ENCODE measurements at places on chromosomes 6 and 20.

DNA sequence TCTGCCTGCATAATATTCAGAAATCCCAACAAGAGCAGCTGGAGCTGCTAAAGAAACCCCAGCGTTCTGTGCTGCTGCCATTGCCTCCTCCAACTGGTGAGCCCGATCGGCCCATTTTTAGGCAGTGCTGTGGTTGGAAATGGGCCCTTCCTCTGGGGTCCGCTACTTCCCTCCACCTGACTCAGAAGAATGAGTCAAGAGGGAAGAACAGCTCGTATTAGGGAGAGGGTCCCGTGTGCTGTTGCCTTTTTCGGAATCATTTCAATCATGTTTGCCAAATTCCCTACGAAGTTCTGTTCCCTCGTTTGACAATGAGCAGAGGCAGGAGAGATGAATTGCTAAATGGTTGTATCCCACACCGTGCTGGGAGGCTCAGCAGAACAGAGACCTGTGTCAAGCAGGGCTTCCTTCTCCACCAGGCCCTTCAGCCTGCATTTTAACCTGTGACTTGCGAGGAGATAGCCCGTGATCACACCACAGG lies 38.4 kb downstream of the THBS2 start:
- DNase-seq: no peak

GRCh38 chr6:119355157-119355556 lies 5.6 kb upstream of the MAN1A1 start:
- no peak for DNase-seq

GRCh38 chr6:6891949-6892461 lies 215.8 kb upstream of the RREB1 start:
- DNase-seq: no peak

DNA sequence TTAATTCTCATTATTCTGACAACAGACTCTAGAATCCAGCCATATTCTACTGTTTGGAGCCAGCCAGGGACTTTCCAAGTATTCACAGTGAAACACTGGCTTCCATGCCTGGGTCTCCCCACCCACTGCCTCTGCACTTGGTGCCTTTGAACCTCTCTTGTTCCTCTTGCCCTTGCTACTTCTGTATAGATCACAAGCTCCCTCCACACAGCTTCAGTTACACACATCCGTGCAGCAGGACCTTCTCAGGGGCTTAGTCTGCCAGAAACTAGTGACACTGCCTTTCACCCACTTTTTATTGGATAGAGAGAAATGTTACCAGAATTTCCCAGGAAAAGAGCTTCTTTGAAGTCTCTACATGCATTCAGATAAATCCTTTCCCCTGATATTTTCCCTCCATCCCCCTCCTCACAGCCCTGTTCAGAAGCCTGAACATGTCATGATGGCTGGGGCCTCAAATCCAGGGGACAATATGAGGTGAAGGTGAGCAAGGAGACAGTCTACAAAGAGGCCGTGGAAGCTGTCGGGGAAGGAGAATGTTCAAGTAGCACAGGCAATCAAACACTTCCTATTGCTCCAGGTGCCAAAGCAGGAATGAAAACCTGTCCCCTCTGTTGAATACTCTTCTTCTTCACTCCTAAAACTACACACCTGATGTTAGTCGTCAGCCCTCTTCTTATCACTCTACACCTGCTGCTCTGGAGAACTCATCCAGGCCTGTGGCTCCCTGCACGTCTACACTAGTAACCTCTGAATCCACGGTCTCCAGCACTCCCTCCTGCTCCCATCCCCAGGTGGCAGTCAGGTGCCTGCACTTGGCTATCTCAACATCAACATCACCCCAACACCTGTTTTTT lies 20.2 kb upstream of the HLA-DOA start:
- DNase-seq: no peak

GRCh38 chr6:37731888-37732287 lies 34.2 kb upstream of the MDGA1 start:
- DNase-seq: no peak

GRCh38 chr6:87484491-87484890 lies 11.7 kb downstream of the SLC35A1 start:
- DNase-seq: no peak

- no peak for DNase-seq
Measured at GRCh38 chr6:29567991-29568390, 8.5 kb upstream of the UBD start.

- no peak for DNase-seq
Measured at GRCh38 chr20:39097889-39098288, 135.7 kb downstream of the DHX35 start.

DNA sequence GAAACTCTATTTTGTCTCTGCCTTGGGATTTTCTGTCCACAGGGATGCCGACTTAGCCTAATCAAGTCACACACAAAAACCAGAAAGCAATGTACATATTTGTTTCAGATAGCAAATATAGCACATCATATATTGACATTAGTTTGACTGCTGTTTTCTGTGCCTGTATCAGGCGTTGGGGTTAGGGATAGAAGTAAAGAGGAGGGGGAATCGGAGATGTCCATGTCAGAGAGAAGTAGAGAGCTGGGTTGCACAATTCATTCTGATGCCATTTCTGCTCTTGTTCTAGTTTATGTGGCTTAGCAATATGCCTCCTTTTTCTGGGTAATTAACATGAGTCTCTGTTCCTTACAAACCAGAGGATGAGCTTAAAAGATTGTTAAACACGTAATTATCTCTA lies 14.7 kb upstream of the IPCEF1 start:
- no peak for DNase-seq

- no peak for DNase-seq
Measured at GRCh38 chr6:37809197-37809543, 10.4 kb upstream of the ZFAND3 start.

DNA sequence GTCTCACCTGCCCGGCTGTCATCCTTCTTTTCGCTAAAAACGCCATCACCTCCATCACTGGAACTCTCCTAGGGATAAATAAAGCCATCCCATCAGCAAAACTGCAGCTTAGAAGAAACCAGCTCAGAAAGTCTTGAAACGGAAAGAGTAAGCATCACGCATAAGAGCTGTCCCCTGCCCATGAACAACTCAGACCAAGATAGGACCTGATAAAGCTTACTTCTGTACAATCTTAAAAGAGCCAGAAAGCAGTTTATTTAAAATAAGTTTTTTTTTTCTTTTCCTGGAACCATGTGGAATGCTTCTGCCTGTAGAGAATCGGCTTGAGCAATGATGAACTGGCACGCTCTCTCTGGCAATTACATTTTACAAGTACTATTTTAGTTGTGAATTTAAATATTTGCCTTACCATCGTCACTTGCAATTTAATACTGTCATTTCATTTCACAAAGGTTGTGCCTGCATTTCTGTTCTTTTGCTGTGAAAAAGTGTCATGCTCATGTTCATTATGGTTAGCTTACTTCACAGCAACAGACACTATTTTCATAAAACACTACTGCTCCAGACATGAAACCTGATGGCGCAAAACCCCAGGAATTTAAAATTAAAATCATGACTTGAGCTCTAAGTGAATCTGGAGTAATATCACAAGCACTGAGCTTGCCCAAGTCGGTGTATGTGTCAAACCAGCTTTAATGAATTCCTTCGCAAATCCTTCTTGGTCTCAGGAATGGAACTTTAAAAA lies 59.6 kb upstream of the EMILIN3 start:
- DNase-seq: no peak

DNA sequence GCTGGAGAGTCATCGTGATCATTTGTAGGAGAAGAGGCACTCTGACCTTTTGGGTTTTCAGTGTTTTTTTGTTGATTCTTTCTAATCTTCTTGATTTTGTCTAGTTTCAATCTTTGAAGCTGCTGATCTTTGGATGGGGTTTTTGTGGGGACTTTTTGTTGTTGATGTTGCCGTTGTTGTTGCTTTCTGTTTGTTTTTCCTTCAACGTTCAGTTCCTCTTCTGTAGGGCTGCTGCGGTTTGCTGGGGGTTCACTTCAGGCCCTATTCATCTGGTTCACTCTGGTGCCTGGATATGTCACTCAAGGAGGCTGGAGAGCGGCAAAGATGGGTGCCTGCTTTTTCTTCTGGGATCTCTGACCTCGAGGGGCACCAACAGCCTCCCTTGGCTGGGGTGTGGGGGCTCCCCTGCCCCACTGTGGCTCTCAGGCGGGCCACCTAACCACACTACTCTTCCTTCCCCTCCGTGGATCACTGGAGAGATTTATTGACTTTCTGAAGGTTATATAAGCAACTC lies 21.5 kb upstream of the TMEM244 start:
- no peak for DNase-seq

GRCh38 chr6:77430504-77430903 lies 32.8 kb downstream of the HTR1B start:
- no peak for DNase-seq

GRCh38 chr6:27672113-27672799 lies 199.4 kb upstream of the ZNF184 start:
- no peak for DNase-seq

GRCh38 chr6:137193256-137194070 lies 20.0 kb upstream of the IL22RA2 start:
- DNase-seq: no peak

DNA sequence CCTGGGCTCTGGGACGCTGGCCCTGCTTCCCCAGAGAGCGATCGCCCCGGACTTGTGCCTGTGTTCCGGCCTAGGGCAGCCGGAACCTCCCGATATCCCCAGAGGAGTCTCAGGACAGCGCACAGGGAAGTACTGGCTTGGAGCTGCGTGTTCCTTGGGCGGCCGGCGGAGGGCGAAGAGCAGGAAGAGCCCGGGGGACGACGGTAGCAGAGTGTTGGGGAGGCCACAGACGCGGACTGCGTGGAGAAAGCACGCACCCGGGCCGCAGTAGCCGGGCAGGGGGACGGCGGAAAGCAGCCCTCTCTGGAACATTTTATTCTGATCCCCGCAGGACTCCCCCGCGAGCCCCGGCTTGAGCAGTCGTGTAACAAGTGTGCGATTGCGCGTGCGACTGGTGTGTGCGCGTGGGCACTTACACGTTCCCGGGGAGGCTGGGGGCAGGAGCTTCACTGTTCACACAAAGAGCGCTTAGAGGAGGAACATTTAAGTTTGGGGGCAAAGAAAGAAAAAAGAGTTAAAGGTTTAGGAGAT lies 36.1 kb downstream of the NCR2 start:
- no peak for DNase-seq

DNA sequence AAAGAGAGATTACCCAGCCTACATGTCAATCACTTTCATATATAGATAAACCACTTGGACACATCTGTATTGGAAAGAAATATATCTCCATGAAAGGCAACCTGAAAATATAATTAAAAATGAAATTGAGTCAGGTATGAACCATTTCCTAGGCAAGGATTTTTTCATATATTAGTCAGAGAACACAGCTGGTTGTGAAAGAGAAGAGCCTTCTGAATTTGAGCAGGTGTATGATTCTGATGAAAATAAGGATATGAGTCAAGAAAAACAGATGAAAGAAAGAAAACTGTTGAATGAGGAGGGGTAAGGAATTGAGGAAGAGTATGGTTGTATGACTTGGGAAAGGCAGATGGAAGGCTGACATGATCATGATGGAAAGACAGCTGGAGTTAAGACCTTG lies 441.1 kb downstream of the HAO1 start:
- DNase-seq: no peak

DNA sequence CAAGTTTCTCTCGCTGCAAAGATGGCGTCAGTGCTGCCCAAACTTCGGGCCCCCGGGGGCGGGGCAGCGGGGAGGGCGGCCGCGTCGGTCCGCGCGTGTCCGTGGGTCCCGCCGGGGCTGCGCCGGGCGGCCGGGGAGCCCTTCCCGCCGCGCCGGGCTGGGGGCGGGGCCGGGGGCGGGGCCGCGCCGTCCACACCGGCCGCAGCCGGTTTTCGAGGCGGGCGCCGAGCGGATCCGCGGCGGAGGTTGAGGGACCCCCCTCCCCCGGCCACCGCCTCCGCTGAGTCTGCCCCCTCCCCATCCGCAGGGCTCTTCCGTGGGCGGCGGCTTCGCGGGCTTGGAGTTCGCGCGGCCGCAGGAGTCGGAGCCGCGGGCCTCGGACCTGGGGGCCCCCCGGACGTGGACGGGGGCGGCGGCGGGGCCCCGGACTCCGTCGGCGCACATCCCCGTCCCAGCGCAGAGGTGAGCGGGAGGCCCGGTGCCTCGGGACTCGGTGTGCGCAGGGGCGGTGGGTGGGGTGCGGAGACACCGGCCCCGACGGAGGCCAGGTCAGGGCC lies 572 bp downstream of the SLC2A4RG start:
- DNase-seq: no peak

GRCh38 chr6:125477844-125478243 lies 176.1 kb upstream of the HDDC2 start:
- no peak for DNase-seq

DNA sequence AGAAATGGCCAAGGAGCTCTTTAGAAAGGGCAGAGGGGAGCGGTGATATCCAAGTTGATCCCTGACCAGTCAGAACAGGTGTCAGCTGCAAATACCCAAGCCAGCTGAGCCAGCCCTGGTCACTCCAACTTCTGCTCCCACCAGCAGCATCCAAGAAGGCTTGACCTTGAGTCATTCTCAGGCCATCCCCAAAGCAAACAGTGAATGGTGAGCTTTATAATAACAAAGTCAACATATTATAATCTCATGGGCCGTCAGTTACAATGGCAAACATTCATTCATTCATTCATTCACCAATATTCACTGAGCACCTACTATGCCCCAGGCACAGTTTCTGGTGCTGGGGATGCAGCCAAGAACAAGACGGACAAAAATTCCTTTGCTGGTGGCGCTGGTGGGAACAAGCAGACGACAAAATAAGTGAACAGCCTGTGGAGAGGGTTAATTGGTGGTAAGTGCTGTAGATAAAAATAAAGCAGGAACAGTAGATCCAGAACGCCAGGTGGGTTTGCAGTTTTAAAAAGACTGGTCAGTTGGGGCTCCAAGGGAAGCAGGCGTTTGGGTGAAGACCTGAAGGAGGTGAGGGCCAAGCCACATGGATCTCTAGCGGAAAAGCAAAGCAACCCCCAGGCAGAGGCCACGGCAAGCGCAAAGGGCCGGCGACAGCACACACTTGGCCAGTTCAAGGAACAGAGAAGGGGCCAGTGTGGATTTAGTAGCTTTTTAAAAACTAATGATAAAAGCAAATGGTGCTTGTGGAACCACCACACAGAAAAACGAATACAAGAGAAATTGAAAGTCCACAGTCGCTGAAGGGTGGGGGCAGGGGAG lies 131.8 kb upstream of the PTPN1 start:
- no peak for DNase-seq

DNA sequence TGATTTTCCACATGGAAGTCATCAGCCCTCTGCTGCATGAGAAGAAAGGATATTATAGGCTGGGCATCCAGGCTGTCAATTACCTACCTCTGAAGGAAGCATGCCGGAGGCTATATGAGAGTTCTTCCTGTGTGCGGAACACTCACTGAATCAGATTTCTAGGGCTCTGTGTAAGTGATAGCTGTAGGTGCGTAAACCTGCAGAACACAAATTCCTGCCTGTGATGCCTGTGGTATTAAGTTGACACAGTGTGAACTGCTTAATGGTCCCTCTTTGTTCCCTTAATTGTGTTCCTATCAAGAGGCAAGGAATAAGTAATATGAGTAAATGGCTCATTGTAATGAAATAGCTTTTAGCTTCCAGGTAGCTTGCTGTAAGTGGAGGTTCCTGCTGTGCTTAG lies 103.3 kb downstream of the ANKS1A start:
- no peak for DNase-seq
